ENCODE measurements at places on chromosomes 13 and 19. TPM values are rescaled to one million over a fixed set of nuclear protein-coding genes. Genes with fewer than 3 reads are reported as not detected.

- H3K27ac ChIP-seq = no peak overlapping the region
- DNase-seq = peak; percentile 13
- H3K27me3 ChIP-seq = no peaks in the 10 kb centered on the region
- H3K4me3 ChIP-seq = no peak overlapping the region
- no peaks in the 10 kb centered on the region for H3K36me3 ChIP-seq
- H3K4me1 ChIP-seq = no peaks in the 10 kb centered on the region
These were observed 540.8 kb downstream of the OLFM4 start for GRCh38 chr13:53569453-53569852.

GRCh38 chr13:72062566-72062965, 195.6 kb upstream of the DACH1 start:
- H3K27me3 ChIP-seq = no peaks in the 10 kb centered on the region
- H3K27ac ChIP-seq = no peak overlapping the region
- DNase-seq = peak; percentile 34

GRCh38 chr19:50486823-50487515, 10.3 kb upstream of the GARIN5A start:
- no peaks in the 10 kb centered on the region for H3K4me1 ChIP-seq
- H3K4me3 ChIP-seq = no peak overlapping the region
- H3K27ac ChIP-seq = no peak overlapping the region
- DNase-seq = no peak

DNA sequence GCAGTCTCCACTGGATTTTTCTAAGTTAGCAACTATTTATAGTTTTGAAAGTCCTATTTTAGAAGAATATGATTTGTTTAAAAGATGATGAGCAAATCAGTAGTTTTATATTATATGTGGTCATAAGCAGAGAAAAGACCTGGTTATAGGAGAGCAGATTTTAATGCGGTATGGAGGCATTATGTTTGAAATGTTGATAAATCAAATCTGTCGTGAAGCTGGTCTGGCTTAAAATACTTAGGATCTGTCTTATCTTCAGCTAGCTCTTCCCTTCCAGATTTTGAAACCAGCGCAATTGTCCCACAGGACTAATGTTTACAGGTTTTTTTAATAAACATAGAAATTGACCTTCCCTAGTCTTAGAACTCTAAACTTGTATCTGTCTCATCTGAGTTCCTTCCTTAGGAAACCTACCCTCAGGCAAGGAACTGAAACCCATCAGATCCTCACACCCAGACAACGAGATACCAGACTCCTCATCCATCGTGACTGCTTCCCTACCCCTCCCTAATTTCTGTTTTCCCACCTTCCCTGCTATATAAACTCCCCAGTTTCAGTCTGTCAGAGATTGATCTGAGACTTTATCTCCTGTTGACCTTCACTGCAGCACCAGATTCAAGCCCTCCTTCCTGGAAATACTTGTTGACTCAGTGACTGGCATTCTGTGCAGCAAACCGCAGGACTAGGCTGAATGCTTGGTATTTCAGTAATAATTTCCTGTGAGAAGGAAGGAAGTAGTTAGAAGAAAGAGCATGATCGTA, 37.8 kb upstream of the CXCL17 start:
- H3K36me3 ChIP-seq = no peaks in the 10 kb centered on the region
- H3K4me3 ChIP-seq = no peak overlapping the region
- peak; percentile 44 for DNase-seq
- H3K27ac ChIP-seq = peak overlapping the region; percentile 75

GRCh38 chr19:18007044-18007916, 690 bp upstream of the ARRDC2 start:
- peak; percentile 87 for DNase-seq
- H3K4me3 ChIP-seq = peak overlapping the region; percentile 64
- peaks cover 35% of the 10 kb centered on the region for H3K36me3 ChIP-seq
- peak overlapping the region; percentile 77 for H3K27ac ChIP-seq
- no peaks in the 10 kb centered on the region for H3K27me3 ChIP-seq
- peaks cover 30% of the 10 kb centered on the region for H3K4me1 ChIP-seq

DNA sequence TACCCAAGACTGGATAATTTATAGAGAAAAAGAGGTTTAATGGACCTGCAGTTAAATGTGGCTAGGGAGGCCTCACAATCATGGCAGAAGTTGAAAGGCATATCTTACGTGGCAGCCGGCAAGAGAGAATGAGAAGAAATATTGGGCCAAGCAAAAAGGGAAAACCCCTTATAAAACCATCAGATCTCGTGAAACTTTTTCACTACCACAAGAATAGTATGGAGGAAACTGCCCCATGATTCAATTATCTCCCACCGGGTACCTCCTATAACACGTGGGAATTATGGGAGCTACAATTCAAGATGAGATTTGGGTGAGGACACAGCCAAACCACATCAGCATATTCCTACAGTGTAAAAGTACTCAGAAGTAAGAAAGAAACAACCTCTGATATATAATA, 4.7 kb upstream of the KBTBD7 start:
- DNase-seq = no peak
- no peak overlapping the region for H3K4me3 ChIP-seq
- no peaks in the 10 kb centered on the region for H3K4me1 ChIP-seq
- H3K27ac ChIP-seq = no peak overlapping the region
- H3K27me3 ChIP-seq = no peaks in the 10 kb centered on the region

DNA sequence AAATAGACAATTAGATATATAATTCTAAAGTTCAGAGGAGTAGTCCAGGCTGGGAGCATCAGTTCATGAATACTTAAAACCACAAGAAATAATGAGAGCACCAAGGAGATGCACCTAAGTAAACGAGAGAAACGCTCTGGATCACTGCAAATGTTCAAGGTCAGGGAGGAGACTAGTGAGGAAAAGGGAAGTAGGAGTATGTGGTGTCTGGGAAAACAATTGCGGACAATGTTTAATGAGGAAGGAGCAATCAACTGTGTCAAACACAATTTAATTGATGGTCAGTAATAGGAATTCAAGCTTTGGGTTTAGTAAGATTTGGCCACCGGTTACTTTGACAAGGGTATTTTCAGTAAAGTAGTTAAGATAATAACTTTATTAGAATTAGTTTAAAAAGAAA, 652.2 kb downstream of the DACH1 start:
- no peak overlapping the region for H3K4me3 ChIP-seq
- H3K27ac ChIP-seq = no peak overlapping the region

GRCh38 chr19:54178581-54179261, 5.8 kb upstream of the TMC4 start:
- no peak overlapping the region for H3K27ac ChIP-seq
- no peaks in the 10 kb centered on the region for H3K27me3 ChIP-seq
- H3K4me1 ChIP-seq = peaks cover 14% of the 10 kb centered on the region
- DNase-seq = peak; percentile 51
- H3K36me3 ChIP-seq = peaks cover 52% of the 10 kb centered on the region
- no peak overlapping the region for H3K4me3 ChIP-seq

DNA sequence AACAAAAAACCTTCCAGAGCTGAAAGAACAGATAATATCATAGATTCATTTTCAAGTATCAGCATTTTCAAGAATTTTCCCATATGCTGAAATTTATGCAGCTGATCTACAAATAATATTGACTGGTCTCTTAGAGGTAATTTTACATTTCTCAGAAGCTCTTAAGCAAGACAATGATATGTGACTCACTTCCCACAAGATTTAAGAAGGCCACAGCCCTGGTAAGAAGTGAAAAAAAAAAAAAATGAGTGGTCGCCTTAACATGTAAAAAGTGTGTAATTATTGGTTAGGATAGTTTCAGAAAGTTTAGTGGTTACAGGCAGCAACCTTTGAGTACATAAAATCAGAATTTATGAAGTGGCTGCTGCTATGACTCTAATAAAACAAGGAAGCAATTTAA, 54.5 kb downstream of the NUFIP1 start:
- H3K27me3 ChIP-seq = no peaks in the 10 kb centered on the region
- H3K4me1 ChIP-seq = peaks cover 9% of the 10 kb centered on the region
- no peak overlapping the region for H3K27ac ChIP-seq

DNA sequence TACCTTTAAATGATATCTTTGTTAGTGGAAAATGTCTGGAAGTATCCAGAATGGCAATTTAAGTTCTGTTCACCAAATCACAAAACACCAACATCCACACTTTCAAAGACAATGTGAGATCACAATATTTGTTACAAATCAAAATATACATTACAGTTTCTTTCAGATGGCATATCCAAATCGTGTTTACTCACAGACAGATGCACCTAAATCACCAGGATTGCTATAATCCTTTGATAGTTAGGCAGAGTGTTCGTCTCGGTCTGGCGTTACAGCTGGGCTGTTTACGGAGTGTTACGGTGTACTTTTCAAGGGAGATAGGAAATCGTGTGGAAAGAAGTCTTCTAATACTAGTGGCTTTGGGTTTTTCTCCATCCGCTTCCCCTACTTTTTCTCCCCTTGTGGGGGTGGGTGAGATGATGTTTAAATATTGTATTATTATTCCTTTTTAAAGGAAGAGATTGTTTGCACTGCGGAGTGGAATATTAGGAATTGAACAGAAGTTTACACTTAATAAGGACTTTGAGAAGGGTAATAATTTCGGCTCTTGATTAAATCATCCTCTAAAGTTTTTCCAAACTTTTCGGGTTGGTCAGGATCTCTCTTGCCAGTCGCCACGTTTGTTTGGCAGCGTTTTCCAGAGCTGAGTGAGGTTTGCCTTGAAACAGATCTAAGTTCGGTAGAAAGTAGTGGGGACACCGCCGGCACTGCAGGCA, 1.8 kb downstream of the MAB21L1 start:
- H3K27ac ChIP-seq = peak overlapping the region; percentile 76
- H3K4me3 ChIP-seq = peak overlapping the region; percentile 47
- H3K27me3 ChIP-seq = peaks cover 92% of the 10 kb centered on the region
- H3K36me3 ChIP-seq = no peaks in the 10 kb centered on the region

DNA sequence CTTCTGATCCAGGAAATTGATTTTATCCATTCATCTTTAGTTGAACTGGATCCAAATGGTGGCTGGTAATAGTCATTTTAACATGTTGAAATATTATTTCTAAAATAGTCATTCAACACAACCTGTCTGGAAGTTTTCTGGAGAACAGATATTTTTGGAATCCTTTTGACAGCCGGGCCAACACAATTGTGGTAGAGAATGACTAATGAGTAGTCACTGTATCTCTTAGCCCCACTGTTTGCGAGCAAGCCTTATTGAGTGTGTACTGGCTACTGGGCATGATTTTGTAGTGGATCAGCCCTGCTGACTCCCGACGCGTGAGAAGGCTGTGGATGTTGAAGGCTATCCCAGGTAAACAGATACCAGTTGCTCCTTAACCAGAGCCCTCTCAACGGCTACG, 383.4 kb downstream of the ZNF536 start:
- no peak overlapping the region for H3K27ac ChIP-seq
- no peaks in the 10 kb centered on the region for H3K27me3 ChIP-seq
- no peak for DNase-seq
- no peaks in the 10 kb centered on the region for H3K4me1 ChIP-seq
- no peak overlapping the region for H3K4me3 ChIP-seq
- no peaks in the 10 kb centered on the region for H3K36me3 ChIP-seq

DNA sequence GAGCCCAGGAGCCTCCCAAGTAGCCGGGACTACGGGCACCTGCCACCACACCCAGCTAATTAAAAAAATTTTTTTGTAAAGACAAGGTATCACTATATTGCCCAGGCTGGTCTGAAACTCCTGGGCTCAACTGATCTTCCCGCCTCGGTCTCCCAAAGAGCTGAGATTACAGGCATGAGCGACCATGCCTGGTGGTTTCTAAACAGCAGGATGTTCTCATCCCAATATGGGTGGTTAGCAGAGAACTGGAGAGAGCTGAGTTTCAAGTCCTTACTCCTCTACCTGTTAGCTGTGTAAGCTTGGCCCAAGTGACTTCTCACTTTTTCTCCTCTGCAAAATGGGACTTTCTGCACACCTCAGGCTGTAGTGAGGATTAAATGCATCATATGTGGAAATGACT, 8.0 kb downstream of the TMEM91 start:
- no peak for DNase-seq
- H3K27me3 ChIP-seq = no peaks in the 10 kb centered on the region
- H3K4me1 ChIP-seq = no peaks in the 10 kb centered on the region
- H3K36me3 ChIP-seq = peaks cover 73% of the 10 kb centered on the region

DNA sequence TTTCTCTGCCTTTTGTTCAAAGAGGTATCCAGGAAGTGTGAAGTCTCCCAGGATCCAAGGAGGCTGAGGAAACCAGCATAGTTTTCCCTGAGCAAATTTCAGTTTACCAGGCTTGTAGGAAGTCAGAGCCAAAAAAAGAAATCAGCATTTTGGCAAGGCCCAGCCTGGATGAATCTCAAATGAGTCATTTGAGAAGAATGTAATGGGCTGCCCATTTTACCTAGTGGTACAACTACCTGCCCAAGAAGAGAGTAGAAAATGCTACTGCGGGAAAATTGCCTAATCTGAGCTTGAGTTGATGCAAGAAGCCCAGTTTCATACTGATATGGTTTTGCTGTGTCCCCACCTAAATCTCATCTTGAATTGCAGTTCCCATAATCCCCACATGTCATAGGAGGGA, 284.1 kb upstream of the ZNF507 start:
- no peaks in the 10 kb centered on the region for H3K4me1 ChIP-seq
- H3K36me3 ChIP-seq = no peaks in the 10 kb centered on the region
- H3K27ac ChIP-seq = no peak overlapping the region
- no peaks in the 10 kb centered on the region for H3K27me3 ChIP-seq

DNA sequence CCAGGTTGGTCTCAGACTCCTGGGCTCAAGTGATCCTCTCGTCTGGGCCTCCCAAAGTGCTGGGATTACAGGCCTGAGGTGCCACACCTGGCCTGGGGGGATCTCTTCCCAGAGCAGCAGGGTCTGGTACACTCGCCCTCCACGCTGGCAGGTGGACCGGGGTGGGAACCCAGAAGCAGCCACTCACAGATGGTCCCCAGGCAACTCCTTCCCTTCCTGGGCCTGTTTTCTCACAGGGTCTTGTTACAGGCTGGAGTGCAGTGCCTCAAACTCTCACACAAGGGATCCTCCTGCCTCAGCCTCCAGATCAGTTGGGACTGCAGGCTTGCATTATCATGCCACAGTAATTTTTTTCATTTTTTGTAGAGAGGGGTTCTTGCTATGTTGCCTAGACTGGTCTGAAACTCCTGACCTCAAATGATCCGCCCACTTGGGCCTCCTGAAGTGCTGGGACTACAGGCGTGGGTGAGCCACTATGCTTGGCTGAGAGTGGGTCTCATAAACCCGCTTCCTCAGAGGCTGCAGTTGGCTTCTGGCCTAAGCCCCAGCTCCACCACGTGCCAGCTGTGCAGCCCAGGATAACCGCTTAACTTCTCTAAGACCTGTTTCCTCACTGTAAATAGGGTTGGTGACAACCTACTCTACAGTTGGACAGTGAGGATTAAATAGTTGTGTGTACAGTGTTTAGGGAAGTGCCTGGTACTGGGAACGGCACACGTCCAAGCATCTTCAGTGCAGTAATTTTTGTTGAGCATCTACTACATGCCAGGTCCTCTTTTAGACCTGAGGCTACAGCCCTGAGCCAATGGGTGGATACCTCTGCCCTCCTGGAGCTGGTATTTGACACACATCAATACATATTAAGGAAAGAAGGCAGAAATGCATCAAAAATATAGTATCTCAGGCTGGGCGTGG, 871 bp upstream of the CCER2 start:
- H3K27me3 ChIP-seq = peaks cover 18% of the 10 kb centered on the region
- H3K4me1 ChIP-seq = no peaks in the 10 kb centered on the region
- H3K27ac ChIP-seq = no peak overlapping the region
- DNase-seq = no peak
- H3K36me3 ChIP-seq = peaks cover 20% of the 10 kb centered on the region

- peak overlapping the region; percentile 84 for H3K4me3 ChIP-seq
- H3K36me3 ChIP-seq = peaks cover 22% of the 10 kb centered on the region
- no peaks in the 10 kb centered on the region for H3K27me3 ChIP-seq
- DNase-seq = no peak
These were observed 720 bp upstream of the HNRNPL start for GRCh38 chr19:38850436-38850975.

Gene GPR183
- 16.4 TPM for total RNA-seq

Gene TMEM150B
- total RNA-seq = 3.3 TPM

Gene ZNF579
- total RNA-seq = 3.1 TPM

Gene CPB2
- total RNA-seq = 0.37 TPM

Gene TPRX1
- not detected for total RNA-seq

Gene HSPB6
- 492 TPM for total RNA-seq

Gene ZNF229
- not detected for total RNA-seq

Gene DPF1
- total RNA-seq = not detected

Gene TMPRSS9
- not detected for total RNA-seq

Data from stomach (tissue), 19 donors.